ENCODE measurements at places on chromosomes 3 and 15.

DNA sequence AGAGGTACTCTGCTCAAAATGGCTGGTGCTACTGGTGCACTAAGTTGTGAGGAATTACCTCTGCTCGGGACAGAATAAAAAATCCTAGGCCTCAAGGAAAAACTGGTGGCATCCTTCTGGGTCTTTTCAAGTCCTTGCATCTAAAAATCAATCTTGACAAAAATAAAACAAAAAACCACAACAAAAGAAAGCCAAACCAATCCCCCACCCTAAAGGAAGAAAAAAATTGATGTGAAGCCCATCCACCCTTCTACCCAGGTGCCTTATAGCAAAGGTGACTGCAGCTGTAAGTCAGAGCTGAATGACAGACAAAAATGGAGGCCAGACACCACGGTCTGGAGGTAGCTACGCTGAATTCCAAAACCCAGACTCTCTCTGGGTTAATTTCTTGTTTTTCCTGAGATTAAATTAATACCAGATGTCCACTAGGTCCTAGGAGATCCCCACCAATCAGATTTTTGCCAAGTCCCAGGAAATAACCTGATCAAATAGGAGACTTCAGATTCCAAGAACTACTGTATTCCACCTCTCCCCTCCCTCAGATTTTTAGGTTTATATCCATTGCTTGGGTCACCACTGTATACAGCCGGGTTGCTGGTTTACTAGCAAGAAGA lies 33.5 kb downstream of the ABCC5 start:
- DNase-seq: no peak
- H3K36me3 ChIP-seq: peaks cover 15% of the 10 kb centered on the region
- H3K27me3 ChIP-seq: no peaks in the 10 kb centered on the region
- no peak overlapping the region for H3K4me3 ChIP-seq

DNA sequence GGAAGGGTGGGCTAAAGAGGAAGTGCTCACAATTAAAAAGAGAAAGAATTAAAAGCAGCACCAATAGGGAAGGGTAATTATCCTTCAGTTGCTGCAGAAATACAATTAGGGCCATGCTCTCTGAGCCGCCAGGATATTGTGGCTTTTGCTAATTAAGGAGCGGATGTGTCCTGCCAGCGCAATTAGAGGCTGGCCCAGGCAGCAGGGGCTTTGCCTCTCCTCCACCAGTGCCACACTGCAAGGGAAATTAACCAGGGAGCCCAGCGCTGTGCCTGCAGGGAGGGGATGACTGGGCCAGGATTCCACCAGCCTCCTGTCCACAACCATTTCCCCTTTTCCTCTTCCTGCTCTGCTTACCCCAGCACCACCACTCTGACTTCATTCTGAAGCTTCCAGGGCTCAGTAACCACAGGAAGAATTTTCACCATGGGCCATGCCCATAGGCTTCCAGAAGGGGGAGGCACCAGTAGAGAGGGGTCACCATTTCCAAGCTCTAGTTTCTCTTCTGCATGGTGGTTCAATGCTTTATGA lies 10.4 kb upstream of the AEN start:
- peaks cover 6% of the 10 kb centered on the region for H3K4me1 ChIP-seq
- no peak overlapping the region for H3K4me3 ChIP-seq
- no peak overlapping the region for H3K27ac ChIP-seq
- no peak for DNase-seq

- no peaks in the 10 kb centered on the region for H3K4me1 ChIP-seq
- H3K36me3 ChIP-seq: no peaks in the 10 kb centered on the region
- H3K27me3 ChIP-seq: peaks cover 10% of the 10 kb centered on the region
Measured at GRCh38 chr3:18189282-18190050, 235.7 kb downstream of the SATB1 start.

DNA sequence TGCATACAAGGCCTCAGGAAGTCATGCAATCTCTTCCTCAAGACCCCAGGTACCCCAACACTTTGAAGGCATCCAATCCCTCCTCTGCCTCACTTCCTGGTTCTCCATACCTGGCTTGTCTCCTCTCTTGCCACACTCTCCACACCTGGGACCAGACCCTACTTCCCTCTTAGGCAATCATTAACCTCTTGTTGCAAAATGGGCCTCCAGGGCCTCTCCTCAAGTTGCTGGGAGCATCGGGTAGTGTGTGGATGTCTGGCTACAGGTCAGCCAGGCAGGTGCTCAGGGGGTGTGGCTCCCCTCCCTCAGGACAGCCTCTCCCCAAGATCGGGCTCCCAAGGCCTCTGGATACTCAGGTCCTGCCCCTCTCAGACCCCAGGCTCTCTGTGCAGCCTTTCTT lies 8.6 kb downstream of the PLA2G4E start:
- no peak for DNase-seq
- H3K27ac ChIP-seq: no peak overlapping the region
- H3K27me3 ChIP-seq: no peaks in the 10 kb centered on the region
- H3K36me3 ChIP-seq: no peaks in the 10 kb centered on the region

GRCh38 chr3:176977331-176977730 lies 220.0 kb downstream of the TBL1XR1 start:
- H3K27me3 ChIP-seq: no peaks in the 10 kb centered on the region
- peaks cover 2% of the 10 kb centered on the region for H3K4me1 ChIP-seq
- no peak overlapping the region for H3K27ac ChIP-seq
- H3K36me3 ChIP-seq: no peaks in the 10 kb centered on the region
